Activated T-cell treated with anti-CD3 and anti-CD28 coated beads for 4 hours (primary cell): ENCODE measurements at places on chromosomes 3 and 15.

GRCh38 chr3:105963161-105963560 is 94.3 kb upstream of the CBLB start:
- no peak for DNase-seq

DNA sequence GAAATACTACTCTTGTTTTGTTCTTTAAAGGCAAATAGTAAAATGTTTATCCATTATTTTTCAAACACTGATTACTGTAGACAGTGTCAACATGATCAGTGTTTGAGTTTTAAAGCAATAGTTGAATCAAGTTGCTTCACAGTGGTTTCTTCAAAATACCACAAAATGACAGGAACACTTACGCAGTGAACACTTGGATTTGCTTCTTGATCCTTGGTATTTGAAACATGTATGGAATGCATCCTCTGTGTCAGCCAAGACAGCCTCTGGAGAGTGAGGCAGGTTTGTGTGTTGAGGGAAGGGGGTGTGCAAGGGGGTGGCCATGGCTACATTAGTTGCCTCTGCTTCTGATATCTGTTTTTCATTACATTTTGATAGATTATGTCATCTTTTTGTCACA is 413.0 kb downstream of the RBMS3 start:
- DNase-seq: no peak

DNA sequence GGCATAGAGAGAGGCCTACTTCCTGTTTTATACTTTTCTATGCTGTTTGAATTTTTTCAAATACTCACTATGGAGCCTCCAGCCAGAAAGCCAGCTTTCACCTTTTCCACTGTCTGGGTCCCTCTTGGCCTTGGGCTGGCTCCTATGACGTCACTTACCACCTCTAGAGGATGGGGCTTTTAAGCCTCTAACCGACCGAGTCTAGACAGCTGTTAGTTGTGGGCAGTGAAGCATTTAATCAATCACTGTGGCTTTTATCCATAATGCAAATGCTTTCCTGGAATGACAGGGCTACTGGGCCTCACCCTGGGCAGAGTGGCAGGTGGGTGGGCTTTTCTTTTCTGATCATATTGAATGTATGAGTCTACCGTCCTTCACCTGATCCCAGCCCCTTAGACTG is 61.9 kb downstream of the LRRK1 start:
- DNase-seq: no peak

DNA sequence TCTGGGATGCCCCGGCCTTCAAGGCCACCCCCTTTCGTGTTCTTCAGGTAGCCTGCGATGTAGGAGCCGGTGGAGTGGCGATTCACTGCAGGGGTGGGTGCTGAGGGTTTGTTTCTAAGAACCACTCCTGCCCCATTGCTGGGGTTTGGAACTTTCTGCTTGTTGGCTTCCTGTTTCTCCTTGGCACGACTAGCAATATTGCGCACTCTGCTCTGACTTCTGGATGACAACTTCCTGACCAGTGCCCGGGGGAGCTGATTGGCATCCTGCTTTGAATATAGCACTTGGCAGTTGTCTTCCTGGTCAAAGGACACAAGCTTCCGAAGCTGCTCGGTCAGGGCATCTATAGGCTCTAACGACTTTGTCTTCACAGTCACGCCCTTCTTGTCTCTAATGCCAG is 187.6 kb upstream of the STRIT1 start:
- DNase-seq: no peak

- no peak for DNase-seq
Measured at GRCh38 chr15:79519628-79520027, 87.5 kb downstream of the MINAR1 start.

DNA sequence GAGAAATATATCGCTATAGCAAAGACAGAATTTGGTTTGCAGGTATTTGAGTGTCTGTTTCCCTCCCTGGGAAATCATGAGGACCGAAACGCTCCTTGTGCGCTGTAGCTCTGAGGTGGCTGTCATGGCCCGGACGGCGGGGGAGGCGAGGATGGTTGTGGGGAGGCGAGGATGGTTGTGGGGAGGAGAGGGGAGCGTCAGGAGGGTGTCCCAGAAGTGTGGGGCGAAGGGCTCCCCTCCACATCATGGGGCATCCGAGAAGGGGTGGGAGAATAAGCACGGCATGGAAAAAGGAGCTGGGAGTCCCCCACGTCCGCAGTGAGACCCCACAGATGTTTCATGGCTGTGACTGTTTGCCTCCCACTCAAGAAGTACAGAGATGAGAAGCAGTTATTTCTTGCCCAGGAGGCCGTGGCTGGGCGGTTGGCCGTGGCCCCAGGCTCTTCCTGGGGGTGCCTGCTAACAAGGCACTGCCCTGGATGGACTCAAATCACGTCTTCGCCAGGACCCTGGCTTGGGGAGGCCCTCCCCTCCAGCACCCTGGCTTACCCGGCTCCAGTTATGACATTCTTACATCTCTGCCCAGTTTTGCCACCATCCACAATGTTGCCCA is 947 bp upstream of the ATP10A start:
- no peak for DNase-seq

DNA sequence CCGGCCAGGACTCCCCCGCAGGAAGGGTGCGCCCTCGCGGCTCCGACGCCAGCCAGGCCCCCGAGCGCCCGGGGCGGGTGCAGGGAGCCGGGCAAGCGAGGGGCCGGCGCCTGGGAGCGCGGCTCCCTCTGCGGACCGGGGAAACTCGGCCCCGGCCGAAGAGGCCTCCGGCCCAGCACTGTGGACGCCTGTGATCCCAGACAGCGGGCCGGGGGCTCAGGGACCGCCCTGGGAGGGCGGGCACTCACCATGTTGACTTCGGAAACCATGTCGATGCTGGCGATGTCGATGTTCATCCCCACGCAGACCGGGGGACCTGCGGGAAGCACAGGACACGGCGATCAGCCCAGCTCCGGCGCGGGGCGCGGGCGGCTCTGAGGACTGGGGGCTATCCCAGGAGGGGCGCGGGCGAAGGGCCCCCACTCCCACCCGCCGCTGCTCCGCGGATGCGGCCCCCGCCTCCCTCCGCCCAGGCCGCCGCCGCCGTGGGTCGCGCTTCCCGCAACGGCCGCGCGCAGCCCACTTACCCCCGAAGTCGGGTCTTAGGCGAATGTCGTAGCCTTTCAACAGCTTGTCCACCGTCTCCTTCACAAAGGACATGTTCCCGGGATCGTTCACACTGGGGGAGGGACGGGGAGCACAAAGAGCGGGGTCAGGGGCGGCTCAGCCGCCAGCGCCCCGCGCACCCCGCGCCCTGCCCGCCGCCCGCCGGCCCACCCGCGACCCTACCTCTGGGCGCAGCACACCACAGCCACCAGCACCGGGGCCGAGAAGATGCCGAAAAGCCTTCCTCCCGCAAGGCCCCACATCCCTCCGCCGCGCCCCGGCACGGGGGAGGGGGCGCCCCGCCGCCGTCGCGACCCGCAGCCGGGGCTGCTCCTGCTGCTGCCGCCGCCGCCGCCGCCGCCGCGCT is at the start of gene GABRB3:
Gene GABRB3, minus strand, starts transcription at position 913 of the 913 bp plus-strand sequence.
- DNase-seq: no peak

- peak; percentile 51 for DNase-seq
Measured at GRCh38 chr3:113287803-113288648, 76.7 kb downstream of the BOC start.

GRCh38 chr3:55177749-55178148 is 249.9 kb upstream of the LRTM1 start:
- DNase-seq: no peak

- no peak for DNase-seq
Measured at GRCh38 chr3:17300441-17300840, 415.7 kb downstream of the PLCL2 start.

DNA sequence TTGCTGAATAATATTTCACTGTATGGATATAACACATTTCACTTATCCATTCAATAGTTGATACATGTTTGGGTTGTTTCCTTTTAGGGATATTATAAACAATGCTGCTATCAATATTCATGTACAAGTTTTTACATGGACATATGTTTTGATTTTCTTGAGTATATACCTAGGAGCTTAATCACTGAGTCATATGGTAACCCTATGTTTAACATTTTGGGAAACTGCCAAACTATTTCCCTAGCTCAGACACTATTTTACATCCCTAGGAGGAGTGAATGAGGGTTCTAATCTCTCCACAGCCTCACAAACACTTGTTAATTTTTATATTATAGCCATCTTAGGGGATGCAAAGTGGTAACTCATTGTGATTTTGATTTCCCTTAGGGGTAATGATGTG is 66.0 kb downstream of the GPR156 start:
- no peak for DNase-seq
